NCI-H748 treated with DMSO at 0.1 percent for 48 hours (cell line): ENCODE measurements at places on chromosomes 4 and X.

- DNase-seq: no peak
Observed at GRCh38 chr4:54400188-54400587, 171.1 kb downstream of the PDGFRA start.

DNA sequence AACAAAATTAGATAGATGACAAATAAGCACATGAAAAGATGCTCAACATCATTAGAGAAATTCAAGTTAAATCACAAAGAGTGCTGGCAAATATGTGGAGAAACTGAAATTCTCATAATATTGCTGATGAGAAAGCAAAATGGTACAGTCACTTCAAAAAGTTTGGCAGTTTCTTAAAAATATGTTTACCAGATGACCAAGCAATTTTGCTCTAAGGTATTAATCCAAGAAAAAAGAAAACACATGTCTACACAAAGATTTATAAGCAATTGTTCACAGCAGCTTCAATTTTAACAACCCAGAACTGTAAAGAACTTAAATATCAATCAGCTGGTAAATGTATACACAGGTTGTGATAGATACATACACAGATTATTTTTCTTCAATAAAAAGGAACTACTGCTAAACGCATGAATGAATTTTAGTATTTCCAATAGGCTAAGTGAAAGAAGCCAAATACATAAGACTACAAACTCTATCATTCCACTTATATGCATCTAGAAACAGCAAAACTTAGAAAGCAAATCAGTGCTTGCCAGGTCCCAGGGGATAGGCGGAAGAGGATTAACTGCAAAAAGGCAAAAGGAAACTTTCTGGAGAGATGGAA is 11.7 kb downstream of the OTUD4 start:
- no peak for DNase-seq

GRCh38 chr4:150769248-150769647 is 187.3 kb downstream of the MAB21L2 start:
- DNase-seq: no peak

DNA sequence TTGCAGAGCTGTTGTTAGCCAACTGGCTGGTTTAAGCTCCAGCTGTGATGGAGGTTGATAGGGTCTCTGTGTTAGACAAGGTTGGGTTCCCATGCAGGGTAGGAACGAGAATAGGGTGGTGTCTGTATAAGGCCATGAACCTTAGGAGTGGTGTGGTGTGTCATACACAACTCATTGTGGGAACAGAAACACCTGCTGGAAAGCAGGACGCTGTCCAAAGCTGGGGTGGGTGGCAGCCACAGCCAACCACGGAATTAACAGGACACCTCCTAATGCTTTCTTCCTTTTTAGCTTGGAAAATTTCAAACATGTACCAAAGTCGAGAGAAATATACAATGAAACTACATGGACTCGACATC is 94.4 kb downstream of the ARHGAP10 start:
- no peak for DNase-seq

DNA sequence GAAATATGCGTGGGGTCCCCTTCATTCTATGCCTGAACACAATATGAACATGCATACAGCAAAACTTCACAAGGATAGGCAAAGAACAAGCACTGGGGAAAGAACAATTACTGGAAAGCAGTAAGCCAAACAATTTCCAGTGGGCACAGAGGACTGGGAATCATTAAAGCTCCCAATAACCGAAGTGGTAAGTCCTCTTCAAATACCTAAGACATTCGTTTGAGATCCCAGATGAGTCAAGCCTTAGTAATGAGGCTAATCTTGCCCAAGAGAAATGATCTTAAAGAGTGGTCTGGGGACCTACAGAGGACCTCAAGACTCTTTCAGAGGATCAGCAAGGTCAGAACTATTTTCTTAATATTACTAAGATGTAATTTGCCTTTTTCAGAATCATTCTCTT is 28.6 kb downstream of the ANAPC10 start:
- no peak for DNase-seq

DNA sequence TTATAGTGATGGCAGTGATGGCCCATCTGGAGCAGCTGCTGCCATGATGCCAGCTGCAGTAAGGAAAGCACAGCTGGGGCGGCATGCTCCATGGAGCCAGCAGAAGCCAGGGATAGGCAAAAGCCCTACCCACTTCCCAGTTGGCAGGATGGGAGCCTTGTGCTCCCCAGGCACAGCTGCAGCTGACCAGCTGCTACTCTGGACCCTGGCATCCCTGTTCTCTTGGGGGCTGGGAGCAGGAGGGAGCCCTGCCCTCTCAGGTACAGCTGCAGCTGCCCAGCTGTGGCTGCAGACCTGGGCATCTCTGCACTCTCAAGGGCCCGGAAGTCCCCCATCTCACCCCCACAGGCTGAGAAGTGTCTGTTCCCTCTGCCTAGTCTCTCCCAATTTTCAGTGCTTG is 531.9 kb downstream of the PCDH18 start:
- DNase-seq: no peak

GRCh38 chrX:133640161-133641015 is 225.1 kb upstream of the GPC4 start:
- no peak for DNase-seq

GRCh38 chrX:123749643-123750042 is 16.8 kb upstream of the THOC2 start:
- no peak for DNase-seq
